ENCODE measurements at places on chromosomes 7 and 10.

DNA sequence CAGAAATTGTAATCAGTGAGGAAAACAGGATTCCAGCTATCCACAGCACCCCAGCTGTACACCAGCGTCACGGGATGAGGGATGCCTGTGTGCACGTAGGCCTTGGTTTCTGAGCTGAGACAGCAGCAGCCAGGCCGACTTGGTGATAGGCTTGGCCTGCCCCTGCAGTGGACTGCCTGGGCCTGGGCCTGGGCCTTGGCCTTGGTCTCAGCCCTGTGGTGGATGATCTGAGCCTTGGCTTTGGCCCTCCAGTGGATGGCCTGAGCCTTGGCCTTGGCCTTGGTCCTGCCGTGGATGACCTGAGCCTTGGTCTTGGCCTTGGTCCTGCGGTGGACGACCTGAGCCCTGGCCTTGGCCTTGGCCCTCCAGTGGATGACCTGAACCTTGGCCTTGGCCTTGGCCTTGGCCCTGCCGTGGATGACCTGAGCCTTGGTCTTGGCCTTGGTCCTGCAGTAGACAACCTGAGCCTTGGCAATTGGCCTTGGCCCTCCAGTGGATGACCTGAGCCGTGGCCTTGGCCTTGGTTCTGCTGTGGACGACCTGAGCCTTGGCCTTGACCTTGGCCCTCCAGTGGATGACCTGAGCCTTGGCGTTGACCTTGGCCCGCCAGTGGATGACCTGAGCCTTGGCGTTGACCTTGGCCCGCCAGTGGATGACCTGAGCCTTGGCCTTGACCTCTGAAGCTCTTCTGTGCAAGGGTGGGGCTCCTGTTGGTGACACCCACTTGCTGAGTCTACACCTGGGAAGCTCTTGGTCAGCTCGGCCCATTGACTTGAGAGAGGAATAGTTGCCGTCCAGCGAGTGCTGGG lies 93.8 kb downstream of the CUX1 start:
- no peak for DNase-seq

DNA sequence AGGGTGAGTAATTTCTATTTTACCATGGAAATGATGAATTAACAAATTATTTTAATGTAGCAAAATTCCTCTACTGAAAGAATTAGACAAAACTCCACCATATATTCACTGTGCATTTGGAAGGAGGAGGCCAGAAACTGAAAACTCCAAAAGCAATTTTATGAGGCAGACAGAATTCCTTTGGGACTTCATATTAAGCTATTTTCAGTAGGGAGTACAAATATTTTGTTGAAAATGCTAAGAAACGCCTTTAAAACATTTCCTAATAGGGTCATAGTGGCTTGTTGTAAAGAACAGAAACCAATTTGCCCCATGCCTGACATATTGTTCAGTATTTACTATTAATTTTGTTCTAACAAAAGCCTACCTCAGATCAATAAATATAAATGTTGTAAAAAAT lies 117.8 kb downstream of the TES start:
- no peak for DNase-seq

DNA sequence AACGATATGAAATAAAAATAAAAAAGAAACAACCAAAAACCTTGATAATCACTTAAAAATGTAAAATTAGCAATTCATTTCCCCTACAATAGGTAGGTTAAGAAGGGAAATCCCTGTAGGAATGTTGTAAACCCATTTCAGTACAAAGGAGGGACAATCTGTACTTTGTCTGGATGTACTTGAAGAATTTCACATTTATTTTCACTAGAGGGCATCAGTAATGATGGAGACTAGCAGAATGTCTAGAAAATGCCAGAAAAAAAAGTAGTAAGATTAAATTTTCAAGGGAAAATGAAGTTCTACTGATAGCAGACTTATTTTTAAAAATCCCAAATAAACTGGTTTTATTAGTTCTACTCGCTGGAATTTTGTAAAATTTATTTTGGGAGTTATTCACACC lies 209.0 kb upstream of the FZD1 start:
- no peak for DNase-seq

- DNase-seq = peak; percentile 91
Observed at GRCh38 chr7:132489776-132490237, 86.5 kb downstream of the PLXNA4 start.
